ENCODE measurements at places on chromosomes 1 and 21. TPM values are rescaled to one million over a fixed set of nuclear protein-coding genes. Genes with fewer than 3 reads are reported as not detected.

The ROR1 gene
- not detected for total RNA-seq

The FCRL1 gene
- not detected for total RNA-seq

The DNALI1 gene
- total RNA-seq, result 0.26 TPM

The DEDD gene
- total RNA-seq, result 40.6 TPM

The SLC66A1 gene
- total RNA-seq, result 8.0 TPM

The GPR37L1 gene
- not detected for total RNA-seq

The MAP10 gene
- total RNA-seq, result 2.5 TPM

The RHCE gene
- not detected for total RNA-seq

The HPDL gene
- total RNA-seq, result 23.4 TPM

The MAPKAPK2 gene
- total RNA-seq, result 93.8 TPM

The GADD45A gene
- total RNA-seq, result 30.2 TPM

The TMIGD3 gene
- 0.23 TPM for total RNA-seq

The SPRR2E gene
- total RNA-seq, result not detected

The KCNK2 gene
- total RNA-seq, result not detected

The C1QTNF12 gene
- total RNA-seq, result 2.6 TPM

The STIL gene
- 51.3 TPM for total RNA-seq

The SLC9C2 gene
- not detected for total RNA-seq

The ATAD3A gene
- 58.9 TPM for total RNA-seq

The FLG gene
- not detected for total RNA-seq

The ACTL8 gene
- total RNA-seq, result not detected

The TYW3 gene
- total RNA-seq, result 23.2 TPM

The LRRC53 gene
- total RNA-seq, result not detected

The WNT3A gene
- not detected for total RNA-seq

The ZBTB48 gene
- total RNA-seq, result 30.7 TPM

The NTRK1 gene
- total RNA-seq, result 2.8 TPM

The PIK3CD gene
- 256 TPM for total RNA-seq

The CD53 gene
- 403 TPM for total RNA-seq

The G0S2 gene
- total RNA-seq, result 1.5 TPM

The MCOLN3 gene
- 1.1 TPM for total RNA-seq

The IVL gene
- total RNA-seq, result not detected

The KMO gene
- not detected for total RNA-seq

The FNDC5 gene
- not detected for total RNA-seq

The KCNN3 gene
- 0.02 TPM for total RNA-seq

The FCER1G gene
- total RNA-seq, result 5.8 TPM

The PSRC1 gene
- 36.1 TPM for total RNA-seq

The GPR61 gene
- 0.16 TPM for total RNA-seq

The MROH9 gene
- total RNA-seq, result not detected

The ZSWIM5 gene
- 0.47 TPM for total RNA-seq

The CDKN2C gene
- 43.6 TPM for total RNA-seq

The SPATA45 gene
- total RNA-seq, result not detected

Measured in activated CD8-positive, alpha-beta memory T cell treated with anti-CD3 and anti-CD28 coated beads, Interleukin-2, amount 10 ng/mL, durations not matched to agents 7 days and 5 days (primary cell).